Stimulated activated CD8-positive, alpha-beta memory T cell treated with anti-CD3 and anti-CD28 coated beads, Interleukin-4, amount 100 ng/mL, for 1 hour (primary cell): ENCODE measurements at places on chromosomes 5 and 9.

GRCh38 chr9:38358390-38359296, 33.9 kb upstream of the ALDH1B1 start:
- no peak for DNase-seq

- DNase-seq: no peak
Observed at GRCh38 chr5:99940540-99940939, 594.6 kb upstream of the FAM174A start.

DNA sequence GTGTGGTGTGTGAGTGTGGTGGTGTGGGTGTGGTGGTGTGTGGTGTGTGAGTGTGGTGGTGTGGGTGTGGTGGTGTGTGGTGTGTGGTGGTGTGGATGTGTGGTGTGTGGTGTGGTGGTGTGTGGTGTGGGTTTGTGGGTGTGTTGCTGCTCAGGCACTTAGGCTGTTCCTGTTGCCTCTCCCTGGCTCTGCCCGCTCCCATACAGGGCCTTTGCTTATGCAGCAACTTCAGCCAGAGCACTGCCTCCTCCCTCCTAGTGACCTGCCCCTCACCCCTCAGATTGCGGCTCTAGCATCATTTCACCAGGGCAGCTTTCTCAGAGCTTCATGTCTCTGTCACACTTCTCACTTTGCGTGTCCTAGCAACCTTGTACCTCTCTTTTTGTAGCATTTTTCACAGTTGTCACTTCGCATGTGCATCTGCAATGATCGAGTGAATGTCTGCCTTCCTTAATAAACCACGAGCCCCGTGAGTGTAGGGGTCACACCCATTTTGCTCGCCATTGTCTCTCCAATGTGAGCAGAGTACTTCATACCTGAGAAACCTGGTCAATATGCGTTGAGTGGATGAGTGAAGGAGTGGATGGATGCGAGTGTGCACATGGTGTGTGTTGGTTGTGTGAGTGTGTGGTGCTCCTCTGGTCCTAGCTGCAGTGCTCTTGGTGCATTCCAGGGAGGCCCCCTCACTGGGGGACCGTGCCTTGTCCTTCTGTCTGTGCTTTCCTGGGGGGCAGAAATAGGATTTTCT, 167.9 kb upstream of the PANK3 start:
- no peak for DNase-seq

GRCh38 chr9:21114311-21114710, 27.3 kb downstream of the IFNW1 start:
- DNase-seq: no peak

GRCh38 chr9:627336-627970, 214.0 kb upstream of the DMRT1 start:
- DNase-seq: no peak

GRCh38 chr5:72507907-72508238, 663 bp upstream of the ZNF366 start:
- no peak for DNase-seq

DNA sequence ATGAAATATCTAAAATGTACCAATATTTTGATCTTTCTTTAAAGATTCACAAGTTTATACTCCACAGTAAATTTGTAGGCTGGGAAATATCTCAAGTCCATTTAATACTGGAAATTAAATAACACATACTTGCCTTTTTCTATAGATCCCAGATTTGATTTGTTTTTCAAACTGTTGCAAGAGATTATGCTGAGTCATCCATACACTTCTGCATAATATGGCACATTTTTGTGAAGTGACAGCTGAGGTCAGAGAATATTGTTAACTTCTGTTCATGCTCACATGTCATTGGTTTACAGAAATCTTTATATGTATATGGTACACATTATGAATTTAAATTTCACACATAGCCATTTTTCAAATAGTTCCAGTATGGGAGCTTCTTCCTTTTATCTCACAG, 1066.3 kb upstream of the NUDT12 start:
- no peak for DNase-seq

- DNase-seq: no peak
Observed at GRCh38 chr5:65753189-65753588, 31.2 kb downstream of the NLN start.

DNA sequence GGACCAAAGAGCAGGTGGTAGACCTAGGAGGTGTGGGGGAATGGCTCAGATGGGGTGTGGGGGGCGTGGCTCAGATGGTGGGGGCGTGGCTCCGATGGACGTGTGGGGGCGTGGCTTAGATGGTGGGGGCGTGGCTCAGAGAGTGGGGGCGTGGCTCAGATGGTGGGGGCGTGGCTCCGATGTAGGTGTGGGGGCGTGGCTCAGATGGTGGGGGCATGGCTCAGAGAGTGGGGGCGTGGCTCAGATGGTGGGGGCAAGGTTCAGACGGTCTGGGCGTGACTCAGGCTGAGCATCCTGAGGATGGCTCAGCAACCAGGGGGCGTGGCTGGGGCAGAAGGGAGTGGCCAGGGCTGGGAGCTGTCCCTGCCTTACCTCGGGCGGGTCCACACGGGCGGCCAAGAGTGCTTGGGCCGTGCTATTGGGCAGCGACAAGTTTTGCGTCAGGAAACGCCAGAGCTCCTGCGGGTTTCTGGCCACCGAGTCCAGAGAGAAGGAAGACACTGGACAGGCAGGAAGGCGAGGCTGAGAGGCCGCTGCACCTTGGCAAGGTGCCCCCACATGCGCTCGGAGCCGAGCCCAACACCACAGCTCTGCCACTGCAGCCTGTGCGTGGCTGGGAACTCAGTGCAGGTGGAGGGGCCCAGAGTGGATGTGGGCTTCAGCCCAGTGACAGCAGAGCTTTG, 5.9 kb downstream of the ABCA2 start:
- DNase-seq: no peak

DNA sequence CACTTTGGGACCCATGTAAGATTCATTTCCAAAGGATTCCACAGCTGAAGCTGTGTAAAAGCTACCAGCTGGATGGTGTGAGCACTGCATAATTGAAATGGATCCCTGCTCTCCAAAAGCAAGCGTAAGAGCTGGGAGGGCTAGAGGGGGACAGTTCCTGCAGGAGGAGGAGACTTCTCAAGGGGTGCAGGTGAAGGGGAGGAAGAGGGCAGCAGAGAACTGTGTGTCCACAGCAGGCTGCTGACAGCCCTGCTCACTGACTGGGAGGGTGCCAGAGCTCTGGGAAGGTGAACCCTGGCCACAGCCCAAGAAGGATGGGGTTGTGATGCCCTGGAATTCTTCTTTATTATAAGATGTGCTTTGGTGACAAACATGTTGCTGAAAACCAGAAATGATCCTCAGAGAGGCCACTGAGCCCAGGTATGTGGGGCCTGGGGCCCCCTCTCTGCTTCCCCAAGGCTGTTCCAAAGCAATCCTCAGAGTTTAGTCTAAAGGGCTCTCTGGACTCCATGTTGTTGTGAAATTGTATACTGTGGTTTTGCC, 112.8 kb upstream of the SLC25A48 start:
- no peak for DNase-seq

DNA sequence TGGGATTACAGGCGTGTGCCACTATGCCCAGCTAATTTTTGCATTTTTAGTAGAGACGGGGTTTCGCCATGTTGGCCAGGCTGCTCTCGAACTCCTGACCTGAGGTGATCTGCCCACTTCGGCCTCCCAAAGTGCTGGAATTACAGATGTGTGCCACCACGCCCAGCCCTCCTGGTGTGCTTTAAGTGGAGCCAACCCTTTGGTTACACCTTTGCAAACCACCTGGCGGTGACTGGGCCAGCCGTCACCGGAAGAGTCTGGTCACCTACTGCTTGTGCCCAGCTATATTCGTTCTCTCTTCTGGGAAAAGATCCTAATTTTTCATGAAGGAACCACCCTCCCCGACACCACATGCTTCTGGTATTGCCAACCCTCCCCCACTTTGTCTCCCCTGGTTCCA, 35.9 kb downstream of the COL23A1 start:
- DNase-seq: no peak
